ENCODE measurements at places on chromosomes 6 and 20. TPM values are rescaled to one million over a fixed set of nuclear protein-coding genes. Genes with fewer than 3 reads are reported as not detected.

- no peak for DNase-seq
- no peaks in the 10 kb centered on the region for H3K36me3 ChIP-seq
- no peaks in the 10 kb centered on the region for H3K27me3 ChIP-seq
- H3K27ac ChIP-seq, result no peak overlapping the region
- H3K4me3 ChIP-seq, result no peak overlapping the region
Measured at GRCh38 chr6:14671261-14671681, 553.7 kb downstream of the CD83 start.

GRCh38 chr20:17406051-17406590 lies 125.1 kb downstream of the BFSP1 start:
- no peak for DNase-seq
- H3K4me1 ChIP-seq, result no peaks in the 10 kb centered on the region
- H3K36me3 ChIP-seq, result no peaks in the 10 kb centered on the region
- no peak overlapping the region for H3K27ac ChIP-seq

- H3K4me1 ChIP-seq, result no peaks in the 10 kb centered on the region
- H3K4me3 ChIP-seq, result no peak overlapping the region
- no peaks in the 10 kb centered on the region for H3K27me3 ChIP-seq
- H3K27ac ChIP-seq, result no peak overlapping the region
- no peaks in the 10 kb centered on the region for H3K36me3 ChIP-seq
Measured at GRCh38 chr6:131206463-131207251, 71.4 kb downstream of the AKAP7 start.

MRPL14 gene
- 83.9 TPM for total RNA-seq
